ENCODE measurements at places on chromosomes 2 and 18.

- no peak for DNase-seq
Measured at GRCh38 chr2:48034295-48034694, 128.0 kb upstream of the FBXO11 start.

GRCh38 chr2:83615511-83615910, 843.6 kb downstream of the SUCLG1 start:
- DNase-seq, result no peak

DNA sequence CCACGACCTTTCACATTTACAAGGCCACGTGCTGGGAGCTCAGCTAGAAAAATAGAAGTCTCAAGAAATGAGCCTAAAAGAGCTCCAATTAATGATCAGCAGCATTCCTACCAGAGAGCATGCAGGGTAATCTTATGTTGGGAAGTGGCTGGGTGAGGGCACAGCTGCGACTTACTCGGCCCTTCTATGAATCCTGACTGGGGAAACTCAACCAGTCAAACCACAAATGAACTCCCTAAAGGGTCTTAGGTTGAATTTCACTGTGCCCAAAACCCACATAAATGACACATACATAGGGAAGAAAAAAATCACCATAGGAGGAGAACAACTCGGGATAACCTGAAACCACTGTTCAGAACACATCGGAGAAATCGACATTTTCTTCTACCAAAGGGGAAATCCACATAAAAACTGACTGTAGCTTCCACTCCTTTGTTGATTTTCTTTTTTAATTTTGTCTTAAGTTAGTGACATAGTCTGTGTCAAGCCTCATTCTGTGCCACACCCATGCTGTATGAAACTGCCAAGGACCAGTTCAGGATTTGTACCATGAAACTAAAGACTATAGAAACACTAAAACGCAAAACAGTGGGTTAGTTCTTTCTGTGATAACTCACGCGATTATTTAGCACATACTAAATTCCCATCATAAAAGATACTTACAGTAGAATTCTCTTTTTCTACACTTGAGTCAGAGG, 54.7 kb downstream of the UXS1 start:
- DNase-seq, result no peak

DNA sequence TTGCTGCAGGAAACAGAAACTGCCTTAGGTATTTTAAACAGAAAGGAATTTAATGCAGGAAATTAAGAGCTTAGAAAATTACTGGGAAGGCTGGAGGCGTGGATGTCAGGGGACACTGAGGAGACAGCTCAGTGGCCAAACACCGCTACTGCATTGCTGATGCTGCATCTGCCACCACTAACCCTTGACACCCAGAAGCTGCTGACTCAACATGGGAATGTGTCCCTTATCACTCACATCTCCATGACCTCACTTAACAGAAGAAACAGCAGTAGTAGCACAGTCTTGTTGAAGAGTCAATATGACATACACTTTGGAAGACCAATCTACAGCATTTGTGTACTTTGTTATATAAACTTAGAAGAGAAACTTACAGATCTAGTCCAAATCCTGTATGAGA, 906.1 kb downstream of the SLC4A3 start:
- no peak for DNase-seq

GRCh38 chr2:9310377-9310776, 103.8 kb downstream of the ASAP2 start:
- DNase-seq, result no peak

DNA sequence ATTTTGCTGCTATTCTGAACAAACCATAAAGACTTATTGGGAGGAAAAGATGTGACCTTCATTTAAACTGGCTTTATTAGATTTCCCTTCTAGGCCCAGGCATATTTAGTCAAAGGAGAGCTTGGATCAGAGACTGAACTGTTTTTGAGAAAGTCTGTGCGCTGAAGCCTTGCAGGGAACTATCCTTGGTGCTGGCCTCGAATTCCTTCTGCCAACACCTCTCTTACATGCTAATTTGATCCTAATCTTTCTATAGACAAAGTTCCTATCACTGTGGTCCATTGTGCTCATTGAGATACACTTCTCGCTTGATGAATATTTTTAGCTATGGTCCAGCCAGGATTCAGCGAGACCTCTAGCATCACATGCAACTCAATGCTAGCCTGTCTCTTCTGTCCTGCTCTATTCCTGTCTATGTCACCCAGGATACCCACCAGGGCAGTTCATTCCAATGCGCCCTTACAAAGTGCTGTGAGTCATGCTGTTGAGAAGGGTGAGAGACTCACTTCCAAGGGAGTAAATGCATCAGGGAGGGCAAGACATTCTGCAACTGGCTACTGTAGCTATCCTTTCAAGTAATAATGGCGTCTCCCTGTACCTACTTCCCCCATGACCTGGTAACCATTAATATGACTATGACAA, 356.7 kb upstream of the LYPD1 start:
- DNase-seq, result no peak

- DNase-seq, result no peak
Measured at GRCh38 chr18:79584491-79585394, 94.9 kb upstream of the CTDP1 start.

DNA sequence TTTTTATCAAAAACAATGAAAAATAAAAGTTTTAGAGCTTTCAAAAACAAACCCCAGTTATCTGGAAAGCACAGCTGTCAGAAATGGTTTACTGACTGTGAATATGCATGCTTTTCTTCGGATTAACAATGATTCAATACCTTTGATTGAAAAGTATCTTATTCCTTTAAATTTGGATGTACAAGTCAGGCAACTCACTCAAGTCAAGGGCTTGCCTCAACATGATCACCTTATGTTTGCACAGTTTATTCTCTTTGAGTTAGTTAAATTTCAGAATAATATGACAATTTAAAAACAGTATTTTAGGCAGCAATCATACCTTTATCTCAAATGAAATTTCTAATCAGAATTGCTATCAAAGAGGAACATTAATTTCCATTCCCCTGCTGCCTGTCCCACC, 108.8 kb upstream of the FOSL2 start:
- DNase-seq, result no peak

- DNase-seq, result peak; percentile 19
Measured at GRCh38 chr2:109242654-109243331, 113.8 kb downstream of the SH3RF3 start.

All from NCI-H2029 (cell line).